Activated CD8-positive, alpha-beta T cell treated with anti-CD3 and anti-CD28 coated beads for 36 hours (primary cell): ENCODE measurements at places on chromosomes 4 and X.

- DNase-seq = no peak
These were observed 634 bp downstream of the CWH43 start for GRCh38 chr4:48986654-48987164.

DNA sequence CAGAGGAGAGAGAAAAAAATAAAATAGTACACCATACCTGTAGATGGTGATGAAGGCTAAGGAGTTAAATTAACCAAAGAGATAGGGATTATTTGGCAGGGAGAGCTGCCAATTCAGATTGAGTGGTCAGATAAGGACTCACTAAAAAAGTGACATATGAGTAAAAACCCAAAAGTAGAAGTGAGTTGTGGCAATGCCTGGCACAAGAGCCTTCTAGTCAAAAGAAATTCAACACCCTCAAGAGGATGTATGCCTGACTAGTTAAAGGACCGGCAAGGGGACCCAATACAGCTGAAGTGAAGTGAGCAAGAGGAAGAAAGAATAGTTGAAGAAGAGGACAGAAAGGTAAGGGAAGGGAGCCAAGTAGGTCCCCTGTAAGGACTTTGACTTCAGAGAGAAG is 34.9 kb downstream of the ELF2 start:
- no peak for DNase-seq

GRCh38 chr4:139690419-139690818 is 24.8 kb downstream of the MGST2 start:
- DNase-seq = no peak

GRCh38 chr4:47926667-47927258 is 12.4 kb upstream of the NFXL1 start:
- DNase-seq = peak; percentile 64

DNA sequence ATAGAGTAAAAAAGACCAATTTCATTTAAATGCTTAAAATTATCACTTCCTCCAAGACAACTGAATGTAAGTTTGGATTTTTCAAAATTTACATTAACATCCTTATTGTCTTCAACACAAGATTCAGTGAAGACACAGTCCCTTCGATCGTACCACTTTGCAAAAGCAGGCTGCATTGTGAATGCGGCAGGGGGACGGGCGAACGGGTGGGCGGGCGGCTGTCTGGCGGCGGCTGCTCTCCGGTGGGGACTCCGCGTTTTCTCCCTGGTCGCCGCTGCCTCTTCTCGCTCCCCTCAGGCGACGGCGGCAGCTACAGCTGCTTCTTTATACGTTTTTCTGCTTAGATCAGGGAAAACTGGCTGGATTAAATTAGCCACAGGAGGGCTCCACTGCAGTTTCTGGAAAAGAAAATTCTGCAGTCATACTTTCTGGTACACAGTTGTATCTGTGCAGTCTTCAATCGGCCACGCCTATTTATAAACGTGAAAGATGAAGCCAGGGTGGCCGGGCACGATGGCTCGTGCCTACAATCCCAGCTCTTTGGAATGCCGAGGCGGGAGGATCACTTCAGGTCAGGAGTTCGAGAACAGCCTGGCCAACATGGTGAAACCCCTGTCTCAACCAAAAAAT is 33.9 kb upstream of the HPF1 start:
- DNase-seq = peak; percentile 48

- no peak for DNase-seq
These were observed 22.1 kb downstream of the EPGN start for GRCh38 chr4:74330295-74330750.

GRCh38 chrX:31228415-31228832 is 156.6 kb upstream of the FTHL17 start:
- DNase-seq = no peak

- DNase-seq = no peak
These were observed 1025.0 kb upstream of the PCDH10 start for GRCh38 chr4:132123870-132124623.

DNA sequence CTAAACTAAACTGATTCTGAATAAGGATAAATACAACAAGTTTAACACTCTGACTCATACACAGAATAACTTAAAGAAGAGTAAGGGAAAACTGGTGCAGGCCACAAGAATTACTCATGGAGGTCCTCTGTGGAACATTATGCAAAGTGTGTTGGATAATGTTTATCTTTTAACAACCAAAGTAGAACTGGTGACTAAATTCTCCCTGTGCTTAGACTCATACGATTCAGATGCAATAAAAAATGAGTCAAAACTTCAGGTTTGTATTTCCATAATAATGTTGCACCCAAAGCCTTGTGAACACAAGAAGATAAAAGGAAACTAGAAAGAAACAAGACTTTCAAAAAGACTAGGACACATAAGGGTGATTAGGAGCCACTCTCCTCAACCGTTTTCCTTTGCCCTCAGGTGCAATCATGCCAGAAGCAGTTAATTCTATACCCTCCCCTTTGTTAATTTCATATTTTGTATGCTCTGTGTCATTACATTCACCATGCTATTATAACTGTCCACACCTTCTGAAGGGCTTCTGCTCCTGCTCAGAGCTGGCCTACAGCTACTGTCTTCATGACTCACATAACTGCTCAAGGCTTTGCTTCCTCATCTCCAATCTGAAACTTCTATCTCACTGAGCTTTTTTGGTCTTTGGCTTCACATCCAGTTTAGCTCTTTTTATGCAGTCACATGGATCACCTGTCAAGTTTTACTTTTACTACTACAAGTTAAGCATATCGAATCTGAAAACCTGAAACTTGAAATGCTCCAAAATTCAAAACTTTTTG is 60.2 kb downstream of the KCNIP4 start:
- no peak for DNase-seq

GRCh38 chr4:151567056-151567455 is 158.1 kb downstream of the FHIP1A start:
- no peak for DNase-seq

- DNase-seq = no peak
These were observed 4.3 kb downstream of the CXCL9 start for GRCh38 chr4:76003035-76003434.

DNA sequence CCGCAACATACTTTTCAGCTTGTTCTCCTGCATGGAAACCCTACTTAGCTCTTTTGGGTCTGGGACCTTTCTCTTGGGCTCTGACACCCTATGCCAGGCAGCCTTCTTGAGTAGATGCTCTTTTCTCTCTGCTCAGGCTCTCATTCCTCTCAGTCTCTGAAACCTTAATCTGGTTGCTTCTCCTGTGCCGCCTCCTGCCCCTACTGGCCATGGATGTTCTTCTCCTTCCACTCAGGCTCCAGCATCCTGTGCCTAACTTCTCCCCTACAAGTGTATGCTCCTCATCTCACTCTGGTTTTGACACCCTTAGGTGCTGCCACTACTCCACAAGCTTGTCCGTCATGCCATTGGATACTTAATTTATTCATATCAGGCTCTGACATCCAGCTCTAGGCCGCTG is 15.2 kb downstream of the BLTP1 start:
- no peak for DNase-seq

GRCh38 chr4:153521999-153522801 is 56.0 kb downstream of the TMEM131L start:
- DNase-seq = peak; percentile 90

DNA sequence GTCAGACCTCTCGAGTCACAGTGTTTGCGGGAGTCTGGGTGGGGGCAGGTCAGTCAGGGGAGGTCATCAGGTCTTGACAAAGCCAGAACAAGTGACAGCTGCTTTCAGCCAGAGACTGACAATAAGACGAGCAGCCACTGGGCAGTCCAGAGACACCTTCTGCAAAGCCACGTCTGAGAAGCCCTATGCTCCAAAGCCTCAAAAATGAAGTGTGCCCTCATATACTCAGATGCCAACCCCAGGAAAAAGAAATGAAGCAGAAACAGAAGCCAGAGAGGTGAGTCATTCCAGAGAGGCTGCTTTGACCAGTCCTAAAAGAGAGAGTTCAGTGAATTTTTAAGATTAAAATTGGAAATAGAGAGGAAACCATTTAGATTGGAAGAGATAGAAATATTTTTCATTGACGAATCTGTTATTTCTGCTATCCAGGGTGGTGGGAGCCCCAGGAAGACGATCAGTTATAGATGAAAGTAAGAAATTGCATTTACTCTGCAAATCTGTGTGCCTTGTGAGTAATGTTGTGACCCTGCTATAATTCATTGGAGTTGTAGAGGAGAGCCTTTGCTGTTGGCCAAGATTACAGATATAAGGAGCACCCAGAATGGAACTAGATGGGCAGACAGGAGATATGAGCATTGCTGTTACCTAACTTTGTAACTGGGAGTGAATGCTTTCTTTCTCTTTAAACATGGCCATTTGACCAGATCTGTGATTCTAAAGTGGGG is 77.9 kb downstream of the LRRC66 start:
- no peak for DNase-seq

DNA sequence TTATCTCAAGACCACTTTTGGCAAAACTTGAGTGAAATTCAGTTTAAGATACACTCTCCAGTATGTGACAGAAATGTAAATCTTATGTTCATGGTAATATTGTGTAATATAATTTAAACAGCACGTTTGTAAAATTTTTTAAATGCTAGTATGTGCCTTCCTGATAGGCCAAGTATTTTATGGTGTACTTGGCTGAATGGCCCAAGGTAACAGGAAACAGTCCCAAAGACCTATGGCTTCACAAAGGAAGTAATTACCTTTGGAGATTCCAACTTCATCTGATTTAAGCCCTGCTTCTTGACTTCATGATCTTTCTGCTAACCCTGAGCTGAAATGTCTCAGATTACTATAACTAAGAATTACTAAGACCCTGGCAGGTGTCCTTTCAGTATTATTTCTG is 20.3 kb downstream of the TEC start:
- DNase-seq = no peak

DNA sequence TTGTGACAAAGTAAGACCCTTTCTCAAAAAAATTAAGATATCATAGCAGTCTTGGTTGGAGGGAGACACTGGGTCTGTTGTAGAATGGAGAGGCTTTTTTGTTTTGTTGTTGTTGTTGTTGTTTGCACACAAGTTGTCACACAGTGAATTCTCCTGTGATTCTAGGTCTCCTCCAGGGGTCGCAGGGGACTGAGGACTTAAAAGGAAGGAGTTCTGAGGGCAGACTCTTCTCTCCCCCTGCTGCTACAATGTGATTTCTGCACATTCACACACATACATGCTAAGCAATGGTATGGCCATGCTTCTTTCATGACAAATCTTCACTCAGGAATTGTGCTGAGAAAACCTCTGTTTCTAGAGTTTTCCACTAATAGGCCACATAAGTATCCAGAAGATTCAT is 71.1 kb downstream of the ZNF732 start:
- DNase-seq = no peak

GRCh38 chrX:154298312-154298711 is 2.7 kb downstream of the TKTL1 start:
- no peak for DNase-seq

GRCh38 chrX:85851418-85851817 is 195.9 kb downstream of the CHM start:
- DNase-seq = peak; percentile 15

DNA sequence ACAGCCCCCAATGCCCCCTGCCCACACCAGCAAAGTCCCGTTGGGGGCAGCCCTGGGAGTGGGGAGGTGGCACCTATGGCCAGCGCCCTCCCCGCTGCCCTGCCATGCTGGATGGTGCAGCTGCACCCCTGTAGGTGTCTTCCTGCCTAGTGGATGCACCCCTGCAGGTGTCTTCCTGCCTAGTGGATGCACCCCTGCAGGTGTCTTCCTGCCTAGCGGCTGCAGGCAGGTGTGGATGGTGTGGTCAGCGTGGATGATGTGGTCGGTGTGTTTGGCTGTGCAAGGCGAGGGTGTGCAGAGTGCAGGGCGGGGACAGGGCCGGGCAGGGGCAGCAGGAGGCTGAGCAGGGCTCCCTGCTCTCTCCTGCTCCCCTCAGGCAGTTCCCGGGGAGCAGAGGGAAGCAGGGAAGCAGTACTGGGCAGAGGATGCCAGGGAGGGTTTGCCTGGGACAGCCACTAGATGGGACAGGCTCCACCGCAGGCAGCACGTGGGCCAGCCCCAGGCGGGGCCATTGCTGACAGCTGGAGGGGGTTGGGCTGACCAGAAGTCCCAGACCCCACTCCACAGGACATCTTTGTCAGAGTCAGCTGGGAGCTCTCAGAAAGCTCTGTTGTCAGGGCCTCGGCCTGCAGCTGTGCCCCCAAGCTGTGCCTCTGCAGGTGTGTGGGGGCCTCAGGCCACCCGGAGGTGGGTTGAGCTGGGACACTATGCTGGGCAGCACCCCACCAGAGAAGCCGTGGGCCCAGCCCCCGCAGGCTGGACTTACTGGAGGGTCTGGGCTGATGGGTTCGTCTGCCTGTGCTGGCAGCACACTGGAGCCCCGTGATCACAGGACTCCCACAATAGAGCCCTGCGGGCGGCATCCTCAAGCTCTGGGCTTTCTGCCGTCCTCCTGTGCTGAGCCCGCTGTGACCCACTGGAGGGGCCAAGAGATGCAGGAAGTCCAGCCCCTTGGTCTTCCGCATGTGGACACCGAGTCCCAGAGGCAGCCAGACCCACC is 23.7 kb downstream of the DOK7 start:
- no peak for DNase-seq

- DNase-seq = no peak
These were observed 72.6 kb downstream of the GATB start for GRCh38 chr4:151688003-151688784.

DNA sequence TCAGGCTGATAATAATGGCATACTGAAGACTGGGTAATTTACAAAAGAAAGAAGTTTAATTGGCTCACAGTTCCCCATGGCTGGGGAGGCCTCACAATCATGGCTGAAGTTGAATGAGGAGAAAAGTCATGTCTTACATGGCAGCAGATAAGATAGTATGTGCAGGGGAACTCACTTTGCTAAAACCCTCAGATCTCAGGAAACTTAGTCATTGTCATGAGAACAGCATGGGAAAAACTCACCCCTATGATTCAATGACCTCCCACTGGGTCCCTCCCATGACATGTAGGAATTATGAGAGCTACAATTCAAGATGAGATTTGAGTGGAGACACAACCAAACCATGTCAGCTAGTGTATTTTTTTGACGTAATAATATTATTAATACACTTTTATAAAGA is 149.8 kb upstream of the BOD1L1 start:
- DNase-seq = no peak

GRCh38 chr4:113467581-113467980 is 294.0 kb downstream of the CAMK2D start:
- DNase-seq = no peak

DNA sequence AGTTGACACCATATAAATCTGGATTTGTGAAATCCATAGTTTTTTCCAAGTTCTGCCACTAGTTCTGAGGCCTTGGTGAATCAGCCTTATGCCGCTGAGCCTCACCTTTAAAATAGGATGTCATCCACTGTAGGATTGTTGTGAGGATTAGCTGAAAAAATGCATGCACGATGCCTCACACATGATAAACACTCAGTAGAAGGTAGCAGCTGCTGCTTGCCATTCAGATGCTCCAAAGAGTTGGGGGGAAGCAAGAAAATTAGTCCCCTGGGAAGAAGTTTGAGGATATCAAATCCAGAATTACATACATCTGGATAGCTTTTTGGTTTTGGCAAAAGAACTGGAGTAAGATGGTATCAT is 7.4 kb downstream of the MMAA start:
- DNase-seq = no peak

GRCh38 chr4:137638934-137639333 is 106.6 kb upstream of the PCDH18 start:
- DNase-seq = no peak
